NCI-H748 treated with DMSO at 0.1 percent for 48 hours (cell line): ENCODE measurements at places on chromosomes 11 and 22.

- DNase-seq: peak; percentile 22
These were observed 103.6 kb upstream of the HSD17B12 start for GRCh38 chr11:43576803-43577521.

- DNase-seq: no peak
These were observed 7.0 kb downstream of the DNAJB13 start for GRCh38 chr11:73957654-73958361.

DNA sequence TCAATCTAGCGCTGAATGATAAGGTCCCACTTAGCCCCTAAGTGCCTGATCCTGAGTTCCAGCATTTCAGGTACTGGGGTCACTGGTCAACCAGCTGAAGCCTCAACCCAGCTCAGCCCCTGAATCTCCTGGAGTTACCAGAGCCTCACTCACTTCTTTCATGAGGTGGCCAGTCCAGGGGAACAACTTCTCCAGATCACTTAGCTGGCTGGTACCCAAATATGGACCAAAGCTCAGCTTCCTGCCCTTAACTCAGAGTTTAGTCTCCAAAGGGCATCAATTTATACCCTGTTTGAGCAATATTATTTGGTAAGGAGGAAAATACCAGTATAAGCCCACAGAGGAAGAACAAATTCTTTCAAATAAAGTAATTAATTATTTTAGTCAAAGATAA lies 105.6 kb downstream of the SLC1A2 start:
- DNase-seq: no peak

- no peak for DNase-seq
These were observed 17.9 kb upstream of the ADA2 start for GRCh38 chr22:17237038-17237668.

DNA sequence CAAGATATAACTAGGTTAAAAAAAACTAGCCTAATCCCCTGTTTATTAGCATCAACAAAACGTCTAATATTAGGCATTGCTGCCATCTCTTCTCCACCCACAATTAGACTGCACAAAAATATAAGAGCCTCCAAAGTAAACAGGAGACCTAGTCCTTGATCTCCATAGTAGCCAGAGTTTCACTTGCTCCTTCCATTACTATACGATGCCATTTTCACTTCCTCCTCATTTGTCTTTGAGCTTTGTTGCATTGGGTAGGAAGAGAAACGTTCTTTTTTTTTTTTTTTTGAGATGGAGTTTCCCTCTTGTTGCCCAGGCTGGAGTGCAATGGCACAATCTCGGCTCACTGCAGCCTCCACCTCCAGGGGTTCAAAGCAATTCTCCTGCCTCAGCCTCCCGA lies 42.3 kb upstream of the RDX start:
- DNase-seq: no peak

- no peak for DNase-seq
These were observed 161.1 kb upstream of the CADM1 start for GRCh38 chr11:115665175-115665821.

- DNase-seq: no peak
These were observed 2.9 kb upstream of the TEAD1 start for GRCh38 chr11:12671370-12671769.

DNA sequence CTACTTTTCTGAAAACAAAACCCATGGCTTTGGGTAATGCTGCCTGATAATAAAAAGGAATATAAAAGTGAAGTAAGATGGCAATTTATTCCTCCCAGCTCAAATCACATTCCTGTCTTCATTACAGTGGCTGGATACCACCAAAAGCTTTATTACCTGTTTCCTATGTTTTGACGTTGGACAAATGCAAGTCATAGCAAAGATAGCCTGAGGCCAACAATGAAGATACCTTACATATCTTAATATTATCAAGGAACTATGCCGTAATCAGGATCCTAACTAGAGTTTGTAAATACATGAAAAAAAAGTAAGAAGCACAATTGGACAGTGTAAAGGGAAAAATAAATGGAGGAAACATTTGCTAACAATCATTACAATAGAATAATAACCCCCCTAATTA lies 202.4 kb downstream of the SOX6 start:
- no peak for DNase-seq
